Uterus (tissue), 4 donors: ENCODE measurements at places on chromosomes 3 and 15. TPM values are rescaled to one million over a fixed set of nuclear protein-coding genes. Genes with fewer than 3 reads are reported as not detected.

Gene CX3CR1
- total RNA-seq, result not detected

Gene PP2D1
- total RNA-seq, result not detected

Gene PPP1R14D
- not detected for total RNA-seq

Gene DUOXA2
- total RNA-seq, result not detected

Gene GHSR
- total RNA-seq, result not detected

Gene INSYN1
- total RNA-seq, result 2.6 TPM

Gene RAD51
- total RNA-seq, result 0.51 TPM

Gene CHST2
- total RNA-seq, result 4.9 TPM
